ENCODE measurements at places on chromosomes 1 and 21.

DNA sequence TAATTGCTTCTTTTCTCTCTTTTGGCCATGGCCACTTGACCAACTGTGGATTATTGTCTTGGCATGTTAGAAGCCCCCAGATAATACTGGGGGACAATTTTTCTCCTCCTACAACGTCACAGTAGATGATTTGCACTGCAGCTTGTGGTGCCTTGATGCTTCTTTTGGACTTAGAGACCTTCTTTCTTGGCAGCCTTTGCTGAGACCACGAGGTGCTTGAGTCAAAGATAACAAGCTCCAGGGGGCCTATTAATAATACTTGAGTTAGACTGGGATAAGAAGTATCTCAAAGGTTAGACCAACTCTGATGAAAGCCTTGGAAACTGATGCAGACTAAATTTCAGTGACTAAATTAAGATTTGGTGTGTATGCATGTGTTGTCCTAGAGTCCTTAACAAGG lies 3.2 kb downstream of the PPP1R12B start:
- DNase-seq = no peak

- DNase-seq = no peak
Observed at GRCh38 chr1:18447509-18448220, 33.1 kb upstream of the KLHDC7A start.

- peak; percentile 51 for DNase-seq
Observed at GRCh38 chr1:167599957-167600581, 30.0 kb upstream of the RCSD1 start.

- peak; percentile 79 for DNase-seq
Observed at GRCh38 chr1:46133181-46133658, 791 bp upstream of the PIK3R3 start.

DNA sequence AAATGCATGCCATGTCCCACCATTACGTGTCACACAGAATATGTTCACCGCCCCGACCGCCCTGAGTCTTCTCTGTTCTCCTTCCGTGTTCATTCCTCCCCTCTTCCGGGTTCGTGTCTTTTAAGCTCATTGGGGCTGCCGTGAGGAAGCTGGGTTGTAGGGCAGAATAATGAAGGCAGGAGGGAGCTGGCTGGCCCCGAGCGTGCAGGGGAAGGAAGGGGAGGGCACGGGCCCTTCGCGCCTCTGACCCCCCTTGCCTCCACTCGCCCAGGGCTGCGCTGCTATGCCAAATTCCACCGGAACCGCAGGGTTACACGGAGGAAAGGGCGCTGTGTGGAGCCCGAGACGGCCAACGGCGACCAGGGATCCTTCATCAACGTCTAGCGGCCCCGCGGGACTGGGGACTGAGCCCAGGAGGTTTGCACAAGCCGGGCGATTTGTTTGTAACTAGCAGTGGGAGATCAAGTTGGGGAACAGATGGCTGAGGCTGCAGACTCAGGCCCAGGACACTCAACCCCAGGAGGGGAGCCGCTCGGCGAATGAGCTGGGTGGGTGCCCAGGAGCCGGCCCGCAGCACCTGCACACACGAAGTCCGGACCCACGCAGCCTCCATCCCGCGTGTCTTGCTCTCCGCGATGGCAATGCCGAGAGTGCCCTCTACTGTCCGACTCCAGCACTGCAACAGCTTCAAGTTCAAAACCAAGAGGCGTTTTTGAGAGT lies 16.5 kb upstream of the AGTRAP start:
- DNase-seq = peak; percentile 82

DNA sequence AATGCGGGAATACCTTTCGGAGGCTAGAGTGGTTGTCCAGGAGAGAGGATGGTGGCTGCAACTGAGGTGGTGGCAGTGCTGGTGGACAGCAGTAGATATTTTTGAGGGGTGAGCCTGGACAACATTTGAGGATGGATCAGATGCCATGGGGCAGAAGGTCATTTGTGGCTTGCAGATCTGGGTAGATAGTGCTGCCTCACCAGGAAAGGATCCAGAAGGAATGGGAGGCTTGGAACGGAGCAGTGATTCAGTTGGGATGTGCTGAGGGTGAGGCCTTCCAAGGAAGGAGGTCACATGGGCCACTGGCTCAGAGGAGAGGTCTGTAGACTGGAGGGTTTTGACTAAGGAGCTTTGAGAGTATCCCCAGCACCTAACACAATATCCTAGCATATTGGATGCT lies 110.8 kb upstream of the KAZN start:
- no peak for DNase-seq

DNA sequence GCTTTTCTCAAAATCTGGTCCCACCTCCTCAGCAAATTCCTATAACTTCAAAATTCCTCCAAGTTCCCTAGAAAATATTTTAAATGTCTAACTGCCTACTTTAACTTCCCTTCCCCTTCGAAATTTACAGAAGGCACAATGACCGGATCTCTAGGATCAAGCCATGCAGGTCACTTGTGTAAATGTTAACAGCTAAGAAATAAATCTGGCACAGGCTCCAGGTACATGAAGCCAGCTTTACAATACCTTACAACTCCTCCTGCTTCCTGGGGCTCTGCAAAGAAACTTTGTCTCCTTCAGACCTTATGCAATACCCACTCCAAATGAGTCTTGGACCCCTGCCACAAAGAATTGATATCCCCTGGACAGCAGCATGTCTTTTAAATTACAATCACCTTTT lies 1164.2 kb downstream of the BRINP3 start:
- DNase-seq = no peak

GRCh38 chr1:189616893-189617292 lies 860.8 kb downstream of the BRINP3 start:
- no peak for DNase-seq

- no peak for DNase-seq
Observed at GRCh38 chr1:99496067-99496466, 149.8 kb upstream of the PALMD start.

GRCh38 chr1:17773591-17774326 lies 18.6 kb downstream of the ACTL8 start:
- DNase-seq = no peak

DNA sequence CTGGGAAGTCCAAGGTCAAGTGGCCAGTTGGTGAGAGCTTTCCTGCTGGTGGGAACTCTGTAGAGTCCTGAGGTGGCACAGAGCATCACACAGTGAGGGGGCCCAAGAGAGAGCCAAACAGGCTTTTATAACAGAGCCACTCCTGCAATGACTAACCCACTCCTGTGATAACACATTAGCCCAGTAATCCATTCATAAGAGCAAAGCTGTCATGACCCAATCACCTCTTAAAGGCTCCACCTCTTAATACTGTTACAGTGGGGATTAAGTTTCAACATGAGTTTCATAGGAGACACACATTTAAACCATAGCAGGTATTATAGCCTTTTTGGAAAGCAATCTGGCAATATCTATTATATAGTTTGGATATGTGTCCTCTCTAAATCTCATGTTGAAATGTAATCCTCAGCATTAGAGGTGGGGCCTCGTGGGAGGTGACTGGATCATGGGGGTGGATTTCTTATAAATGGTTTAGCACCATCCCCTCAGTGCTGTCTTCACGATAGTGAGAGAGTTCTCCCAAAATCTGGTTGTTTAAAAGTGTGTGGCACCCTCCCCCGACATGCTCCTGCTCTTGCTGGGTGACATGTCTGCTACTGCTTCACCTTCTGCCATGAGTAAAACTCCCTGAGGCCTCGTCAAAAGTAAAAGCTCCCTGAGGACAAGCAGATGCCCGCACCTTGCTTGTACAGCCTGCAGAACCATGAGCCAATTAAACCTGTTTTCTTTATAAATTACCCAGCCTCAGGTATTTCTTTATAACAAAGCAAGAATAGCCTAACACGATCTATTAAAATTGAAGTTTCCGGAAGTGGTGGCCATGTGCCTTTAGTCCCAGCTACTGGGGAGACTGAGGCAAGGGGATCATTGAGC lies 64.5 kb downstream of the CD58 start:
- DNase-seq = no peak

- DNase-seq = no peak
Observed at GRCh38 chr1:76352741-76353435, 278.3 kb downstream of the ST6GALNAC3 start.

DNA sequence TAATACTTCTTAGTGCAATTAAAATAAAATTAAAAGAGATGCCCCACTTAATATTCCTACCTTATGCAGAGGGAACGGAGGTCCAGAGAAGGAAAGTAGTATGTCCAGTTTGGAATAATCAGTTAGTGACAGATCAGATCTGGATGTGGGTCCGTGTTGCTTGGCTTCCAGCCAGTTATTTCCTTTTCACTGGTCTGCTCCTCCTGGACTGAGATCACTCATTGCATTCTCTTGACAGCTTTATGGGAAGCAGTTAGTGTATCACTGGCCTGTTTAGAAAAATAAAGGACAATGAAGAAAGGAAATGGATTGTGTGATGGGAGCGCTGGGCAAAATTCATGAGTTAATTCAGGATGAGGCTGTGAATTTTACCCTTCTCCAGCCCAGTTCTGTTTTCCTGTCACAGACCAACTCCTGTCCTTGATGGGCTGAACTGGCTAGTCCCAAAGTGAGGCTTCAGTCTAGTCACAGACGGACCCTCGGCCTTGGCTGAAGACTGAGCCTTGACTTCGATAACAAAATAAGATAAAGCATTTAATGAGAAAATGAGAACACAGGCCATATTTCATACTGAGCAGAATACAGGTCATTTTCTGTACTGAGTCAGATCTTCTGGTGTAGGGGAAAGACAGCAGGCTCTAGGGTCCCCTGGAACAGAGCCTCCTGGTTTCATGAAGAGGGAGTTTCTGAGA lies 85.2 kb upstream of the TRABD2B start:
- DNase-seq = no peak

DNA sequence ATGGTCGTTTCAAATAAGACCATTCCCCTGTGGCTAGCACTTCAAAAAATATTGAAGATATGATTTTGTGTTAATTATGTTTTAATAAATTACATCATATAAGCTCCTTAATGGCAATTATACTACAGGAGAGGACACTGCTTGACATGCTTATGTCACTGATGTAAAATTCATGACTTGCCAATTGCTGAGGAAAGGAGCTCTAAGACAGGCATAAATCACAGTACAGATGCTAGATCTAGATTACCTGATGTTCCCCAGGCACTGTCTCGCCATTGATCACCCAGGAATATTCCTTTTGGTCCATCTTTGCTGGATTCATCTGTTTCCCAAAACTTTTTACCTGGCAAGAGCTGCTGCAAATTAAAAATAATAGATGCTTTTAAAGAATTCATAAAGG lies 58.8 kb downstream of the PUM1 start:
- no peak for DNase-seq

- DNase-seq = no peak
Observed at GRCh38 chr21:42414928-42415769, 11.4 kb downstream of the UBASH3A start.
